ENCODE measurements at places on chromosomes 6 and 20.

DNA sequence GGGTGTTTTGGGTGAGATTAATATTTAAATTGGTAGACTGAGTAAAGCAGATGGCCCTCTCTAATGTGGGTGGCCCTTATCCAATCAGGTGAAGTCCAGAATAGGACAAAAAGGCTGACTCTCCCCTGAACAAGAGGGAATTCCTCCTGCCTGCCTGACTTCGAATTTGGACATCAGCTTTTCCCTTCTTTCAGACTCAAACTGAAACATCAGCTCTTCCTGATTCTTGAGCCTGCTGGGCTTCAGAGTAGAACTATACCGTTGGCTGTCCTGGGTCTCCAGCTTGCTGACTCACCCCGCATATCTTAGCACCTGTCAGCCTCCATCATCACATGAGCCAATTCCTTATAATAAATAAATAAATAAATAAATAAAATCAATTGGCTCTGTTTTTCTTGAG is 15.0 kb upstream of the TGM6 start:
- DNase-seq, result no peak

DNA sequence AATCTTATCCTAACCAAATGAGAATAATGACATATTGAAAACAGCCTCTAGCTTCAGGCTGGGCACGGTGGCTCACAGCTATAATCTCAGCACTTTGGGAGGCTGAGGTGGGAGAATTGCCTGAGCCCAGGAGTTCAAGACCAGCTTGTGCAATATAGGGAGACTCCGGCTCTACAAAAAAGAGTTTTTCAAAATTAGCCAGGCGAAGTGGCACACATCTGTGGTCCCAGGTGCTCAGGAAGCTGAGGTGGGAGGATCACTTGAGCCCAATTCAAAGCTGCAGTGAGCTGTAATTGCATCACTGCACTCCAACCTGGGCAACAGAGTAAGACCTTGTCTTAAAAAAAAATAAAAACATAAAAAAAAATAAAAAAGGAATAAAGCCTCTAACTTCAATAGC is 4.7 kb downstream of the TUBB2A start:
- DNase-seq, result no peak

- no peak for DNase-seq
Observed at GRCh38 chr6:150269857-150270223, 99.0 kb upstream of the IYD start.

DNA sequence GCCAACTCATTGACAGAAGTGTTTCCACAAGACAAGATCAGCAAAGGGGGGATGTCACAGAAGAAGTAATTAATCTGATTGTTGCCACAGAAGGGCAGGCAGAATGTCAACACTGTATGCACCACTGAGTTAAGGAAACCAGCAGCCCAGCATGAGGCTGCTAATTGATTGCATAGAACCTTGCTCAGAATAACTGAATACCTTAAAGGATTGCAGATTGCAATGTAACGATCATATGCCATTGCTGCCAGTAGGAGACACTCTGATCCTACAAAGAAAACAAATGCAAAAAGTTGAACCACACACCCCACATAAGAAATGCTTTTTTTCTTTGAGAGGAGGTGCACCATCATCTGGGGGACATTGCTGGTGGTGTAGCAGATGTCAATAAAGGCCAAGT is 13.1 kb downstream of the OR5V1 start:
- DNase-seq, result no peak

GRCh38 chr20:38665506-38666285 is 58.6 kb upstream of the SLC32A1 start:
- no peak for DNase-seq

DNA sequence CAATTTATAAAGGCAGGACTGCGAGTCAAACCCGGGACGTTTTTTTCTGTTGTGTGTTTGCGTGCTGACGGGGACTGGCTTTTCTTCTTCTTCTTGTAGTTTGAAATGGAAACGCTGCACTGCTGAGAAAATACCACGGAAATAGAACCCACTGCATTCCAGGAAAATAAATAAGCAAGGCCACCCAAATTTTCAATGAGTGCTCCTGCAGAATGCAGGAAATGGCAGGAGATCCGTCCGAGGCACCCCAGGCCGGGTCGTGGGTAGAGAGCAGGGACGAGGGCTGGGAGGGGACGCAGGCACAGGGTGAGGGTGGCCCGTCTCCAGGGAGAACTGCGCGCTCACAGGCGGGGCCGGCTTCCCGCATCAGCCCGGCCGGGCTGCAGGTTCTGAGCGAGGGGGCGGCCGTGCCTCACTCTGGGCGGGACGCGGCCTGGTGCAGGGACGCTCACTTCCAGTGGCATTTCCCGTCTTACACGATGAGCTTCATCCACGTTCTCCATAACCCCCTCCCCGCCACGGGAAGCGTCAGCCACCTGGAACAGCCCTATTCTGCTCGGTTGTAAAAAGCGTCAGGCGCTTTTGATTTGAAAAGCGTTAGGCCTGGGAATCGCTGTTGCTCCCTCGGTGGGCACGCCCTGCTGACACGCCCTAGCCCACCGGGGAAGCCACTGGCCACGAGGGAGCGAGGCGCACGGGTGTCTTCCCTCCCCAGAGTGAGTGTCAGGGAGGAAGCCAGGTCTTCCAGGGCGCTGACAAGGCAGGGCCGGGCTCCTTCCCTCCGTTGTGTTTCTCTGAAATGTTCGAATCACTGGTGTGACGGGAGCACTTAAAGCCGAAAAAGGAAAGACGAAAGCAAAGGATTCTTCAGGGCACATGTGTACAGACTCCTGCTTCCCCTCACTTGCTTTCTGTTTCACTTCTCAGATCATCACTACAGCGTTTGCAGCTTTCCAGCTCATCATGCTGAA is 17.9 kb upstream of the EXOC2 start:
- peak; percentile 67 for DNase-seq

DNA sequence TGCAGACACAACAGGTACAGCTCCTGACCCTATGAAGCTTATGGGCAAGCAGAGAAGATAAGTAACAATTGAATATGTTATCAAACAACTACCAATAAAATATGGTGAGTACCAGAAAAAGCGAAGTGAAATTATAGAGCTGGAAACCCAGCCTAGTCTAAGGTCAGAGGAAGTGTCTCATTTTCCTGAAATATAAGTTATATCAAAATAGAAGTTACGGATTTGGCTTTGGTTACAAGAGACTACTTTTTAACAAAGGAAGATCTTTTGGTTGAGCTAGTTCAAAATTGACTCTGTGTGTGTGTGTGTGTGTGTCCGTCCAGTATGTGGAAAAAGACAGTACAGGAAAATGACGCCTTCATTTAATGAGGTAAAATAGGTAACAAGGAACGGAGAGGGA is 8.9 kb downstream of the STX11 start:
- DNase-seq, result no peak

DNA sequence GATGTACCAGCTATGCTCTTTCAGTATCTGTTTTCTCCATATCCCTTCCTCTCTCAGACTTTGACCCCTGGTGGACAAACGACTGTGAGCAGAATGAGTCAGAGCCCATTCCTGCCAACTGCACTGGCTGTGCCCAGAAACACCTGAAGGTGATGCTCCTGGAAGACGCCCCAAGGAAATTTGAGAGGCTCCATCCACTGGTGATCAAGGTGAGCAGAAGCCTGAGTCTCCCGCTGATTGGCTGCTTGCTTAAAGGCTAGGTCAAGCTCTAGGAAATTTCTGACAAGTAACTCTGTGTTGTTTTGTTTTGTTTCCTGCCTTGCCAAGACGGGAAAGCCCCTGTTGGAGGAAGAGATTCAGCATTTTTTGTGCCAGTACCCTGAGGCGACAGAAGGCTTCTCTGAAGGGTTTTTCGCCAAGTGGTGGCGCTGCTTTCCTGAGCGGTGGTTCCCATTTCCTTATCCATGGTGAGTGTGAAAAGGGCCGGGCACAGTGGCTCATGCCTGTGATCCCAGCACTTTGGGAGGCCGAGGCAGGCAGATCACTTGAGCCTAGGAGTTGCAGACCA is 28.6 kb downstream of the C6orf89 start:
- DNase-seq, result no peak

DNA sequence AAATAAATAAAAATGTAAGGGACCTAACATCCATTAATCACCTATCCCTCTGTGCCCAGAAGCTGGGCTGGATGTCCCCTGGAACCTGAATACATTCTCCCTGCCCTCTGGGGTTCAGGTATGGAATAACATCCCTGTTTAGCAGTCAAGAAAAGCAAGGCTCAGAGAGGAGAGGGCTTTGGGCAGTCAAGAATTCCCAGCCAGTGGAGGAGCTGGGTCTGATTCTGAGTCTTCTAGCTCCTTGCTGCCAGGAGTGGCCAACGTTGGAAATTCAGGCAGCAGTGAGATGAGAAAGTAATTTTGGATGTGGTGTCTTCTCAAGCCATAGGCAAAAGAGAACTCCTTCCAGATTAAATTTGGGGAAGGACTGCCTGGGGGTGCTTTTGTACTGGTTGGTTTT is 42.6 kb upstream of the ZNFX1 start:
- DNase-seq, result peak; percentile 28

DNA sequence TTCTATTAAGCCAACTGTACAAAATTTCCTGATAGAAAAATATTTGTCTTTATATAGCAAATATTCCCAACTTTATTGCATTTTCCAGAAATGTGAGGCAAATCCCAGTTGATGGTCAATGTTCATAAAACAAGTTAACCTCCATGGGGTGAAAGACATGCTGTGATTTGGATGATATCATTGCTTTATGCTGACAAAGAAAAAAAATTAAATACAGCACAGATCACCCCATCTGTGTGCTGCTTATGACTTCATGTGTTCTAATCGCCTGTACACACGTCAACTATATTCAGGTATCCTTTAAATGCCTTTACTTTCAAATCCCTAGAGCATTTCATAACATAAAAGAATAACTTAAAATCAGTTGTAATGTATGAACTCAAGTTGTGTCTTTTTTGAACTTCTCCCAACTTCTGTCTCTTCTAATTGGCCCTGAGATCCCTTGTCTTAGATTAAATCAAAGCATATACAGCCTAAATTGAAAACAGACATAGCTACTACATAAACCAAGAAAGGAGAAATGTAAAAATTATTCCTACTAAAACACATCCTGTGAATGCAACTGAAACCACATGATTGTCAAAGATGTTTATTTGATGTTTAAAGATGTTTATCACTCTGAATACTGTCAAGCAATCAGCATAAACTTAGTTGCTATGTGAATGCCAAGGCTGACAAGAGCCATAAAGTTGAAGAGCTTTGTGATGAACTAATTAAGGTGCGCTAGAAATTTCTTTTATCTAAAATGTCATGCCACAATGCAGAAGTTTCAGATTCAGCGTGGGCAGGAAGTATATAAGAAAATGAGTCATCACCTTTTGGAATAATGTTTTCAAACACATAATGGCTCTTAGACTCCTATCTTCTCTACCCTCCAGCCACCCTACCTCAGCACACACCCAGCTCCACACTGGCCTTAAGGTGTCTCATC is 68.7 kb downstream of the FILIP1 start:
- DNase-seq, result no peak

- no peak for DNase-seq
Observed at GRCh38 chr6:140966676-140967075, 1166.0 kb upstream of the GJE1 start.

- no peak for DNase-seq
Observed at GRCh38 chr6:45647341-45648261, 269.9 kb upstream of the SUPT3H start.
